ENCODE measurements at places on chromosomes 16 and 17.

- no peak for DNase-seq
Observed at GRCh38 chr17:14196377-14196997, 40.2 kb downstream of the CDRT15 start.

- no peak for DNase-seq
Observed at GRCh38 chr17:37557482-37557881, 51.7 kb downstream of the SYNRG start.

DNA sequence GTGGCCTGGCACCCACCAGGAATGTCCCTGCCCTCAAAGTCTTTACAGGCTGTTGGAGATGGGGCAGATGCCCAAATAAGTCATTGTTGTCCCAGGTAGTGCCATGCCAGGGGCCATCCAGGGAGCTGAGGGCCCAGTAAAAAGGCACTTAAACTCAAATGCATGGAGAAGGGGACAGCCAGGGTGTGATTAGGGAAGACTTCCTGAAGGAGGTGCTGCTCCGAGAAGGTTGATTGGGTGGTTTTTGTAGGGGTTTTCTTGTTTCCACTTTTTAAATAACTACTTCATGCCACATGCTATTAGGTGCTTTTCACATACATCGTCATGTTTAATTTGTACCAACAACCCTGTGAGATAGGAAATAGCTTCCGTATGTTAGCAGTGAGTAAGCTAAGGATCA, 66.9 kb downstream of the RAI1 start:
- no peak for DNase-seq

DNA sequence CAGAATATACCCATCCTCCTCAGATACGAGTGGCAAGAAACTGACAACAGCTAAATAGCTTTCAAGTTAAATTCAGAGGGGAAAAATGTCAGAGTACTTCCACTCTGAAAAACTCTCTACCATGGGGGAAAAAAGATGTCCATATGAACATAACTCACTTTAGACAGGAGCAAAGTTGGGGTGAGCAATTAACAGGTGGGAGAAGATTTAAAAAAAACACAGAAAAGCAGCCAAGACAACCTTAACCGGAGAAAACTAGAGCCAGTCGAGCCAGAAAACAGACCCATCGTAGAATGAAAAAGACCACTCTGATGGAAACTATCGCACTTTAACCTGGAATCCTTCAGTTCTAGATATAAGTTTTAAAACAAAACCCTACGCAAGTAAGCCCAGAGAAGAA, 833 bp downstream of the TERF2 start:
- DNase-seq = no peak

DNA sequence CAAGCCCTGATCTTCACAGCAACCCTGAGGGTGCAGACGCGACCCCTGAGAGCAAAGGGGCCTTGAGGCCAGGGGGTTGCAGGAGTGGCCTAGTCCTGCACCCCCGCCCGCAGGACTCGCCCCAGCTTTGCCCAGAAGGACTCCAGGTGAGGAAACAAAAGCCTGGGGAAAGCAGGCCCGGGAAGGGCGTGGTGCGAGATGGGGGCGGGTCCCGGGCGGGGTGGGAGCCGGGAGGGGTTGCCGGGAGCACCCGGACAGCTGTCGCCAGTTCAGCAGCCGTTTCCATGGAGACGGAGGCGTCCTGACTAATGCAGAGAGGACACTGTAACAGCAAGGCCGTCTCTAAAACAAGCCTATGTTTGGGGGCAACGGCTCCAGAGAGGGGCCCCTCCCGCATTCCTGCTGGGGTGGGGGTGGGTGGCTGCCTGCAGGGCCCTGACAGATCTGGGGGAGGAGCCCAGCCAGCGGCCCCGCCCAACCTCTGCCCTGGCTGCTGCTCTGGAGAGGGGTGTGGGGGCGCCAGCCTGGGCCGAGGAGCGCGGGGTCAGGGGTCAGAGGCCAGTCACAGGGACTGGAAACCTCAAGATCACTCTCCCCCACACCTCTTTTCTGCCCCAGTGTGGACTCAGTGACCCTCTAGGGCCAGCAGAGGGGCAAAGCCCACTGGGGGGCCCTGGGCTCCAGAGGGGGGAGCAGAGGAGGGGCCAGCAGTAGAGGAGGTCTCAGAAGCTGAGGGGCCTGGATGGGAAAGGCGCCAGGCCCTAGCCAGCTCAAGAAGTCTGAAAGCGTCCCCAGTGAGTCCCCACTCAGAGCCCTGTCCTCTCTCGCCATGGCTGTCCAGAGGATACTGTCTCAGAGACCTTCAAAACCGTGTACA, 3.1 kb upstream of the TPPP3 start:
- DNase-seq = peak; percentile 61

DNA sequence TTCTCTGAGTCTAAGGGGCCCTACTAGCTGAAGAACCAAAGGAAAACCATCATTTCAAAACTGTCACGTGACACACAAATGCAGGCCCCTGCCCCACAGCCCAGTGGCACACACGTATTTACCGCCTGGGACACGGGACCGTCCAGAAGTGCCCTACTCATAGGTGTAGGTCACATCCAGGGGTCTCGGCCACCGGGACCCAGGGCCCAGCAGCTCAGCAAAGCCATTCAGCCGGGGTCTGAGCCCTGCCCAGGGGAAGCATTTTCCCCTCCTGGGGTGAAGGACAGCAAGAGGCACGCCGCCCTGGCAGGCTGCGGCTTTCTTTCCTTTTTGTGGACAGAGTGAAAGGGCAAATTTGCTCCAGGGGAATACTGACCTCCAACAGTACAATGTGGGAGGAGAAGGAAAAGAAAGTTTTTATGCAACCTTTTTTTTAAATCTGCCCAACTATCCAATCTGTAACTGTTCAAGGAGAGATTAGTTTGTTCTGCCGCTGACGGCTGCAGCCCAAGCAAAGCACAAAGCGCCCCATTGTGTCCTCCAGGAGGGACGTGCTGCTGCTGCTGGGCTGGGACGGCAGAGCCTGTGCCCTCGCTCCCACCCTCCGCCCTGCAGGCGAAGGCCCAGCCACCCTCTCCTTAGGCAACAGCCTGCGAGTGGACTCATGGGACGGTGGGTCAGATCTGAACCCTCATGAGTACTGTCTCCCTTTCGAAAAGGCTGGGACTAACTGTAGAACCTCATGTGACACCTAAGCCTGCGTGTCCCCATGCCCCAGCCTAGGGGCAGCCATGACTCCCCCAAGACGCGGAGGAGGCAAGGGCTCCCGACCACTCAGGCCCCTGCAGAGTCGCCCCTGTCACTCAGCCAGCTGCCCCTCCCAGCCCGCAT, 21.3 kb downstream of the SLC7A5 start:
- DNase-seq = peak; percentile 55

DNA sequence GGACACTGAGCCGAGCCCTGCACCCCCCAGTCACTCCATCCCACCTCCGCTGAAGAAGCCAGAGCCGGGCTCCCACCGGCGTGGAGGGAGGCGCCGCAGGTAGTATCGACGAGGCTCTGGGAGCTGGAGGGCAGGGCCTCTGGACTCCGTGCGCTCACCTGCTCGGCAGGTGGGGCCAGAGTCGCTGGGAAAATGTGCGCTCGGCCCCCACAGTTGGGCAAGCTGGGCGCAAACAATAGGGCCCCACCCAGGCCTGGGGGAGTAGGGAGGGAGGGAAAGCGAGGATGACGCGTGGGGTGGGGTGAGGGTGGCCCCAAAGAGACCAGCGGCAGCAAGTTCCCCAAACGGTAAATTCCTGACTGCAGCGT, 668 bp downstream of the JUP start:
- DNase-seq = no peak

- DNase-seq = no peak
Observed at GRCh38 chr17:73302189-73302588, 9.6 kb downstream of the CDC42EP4 start.

DNA sequence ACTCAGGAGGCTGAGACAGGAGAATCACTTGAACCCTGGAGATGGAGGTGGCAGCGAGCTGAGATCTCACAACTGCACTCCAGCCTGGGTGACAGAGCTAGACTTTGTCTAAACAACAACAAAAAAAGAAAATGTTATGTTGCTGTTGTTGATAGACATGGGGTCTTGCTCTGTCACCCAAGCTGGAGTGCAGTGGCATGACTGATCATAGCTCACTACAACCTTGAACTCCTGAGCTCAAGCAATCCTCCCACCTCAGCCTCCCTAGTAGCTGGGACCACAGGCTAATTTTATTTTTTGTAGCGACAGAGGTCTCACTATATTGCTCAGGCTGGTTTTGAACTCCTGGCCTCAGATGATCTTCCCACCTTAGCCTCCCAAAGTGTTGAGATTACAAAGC, 20.0 kb downstream of the FBXO47 start:
- DNase-seq = no peak

GRCh38 chr16:57966204-57966771, 4.6 kb downstream of the CNGB1 start:
- DNase-seq = no peak

DNA sequence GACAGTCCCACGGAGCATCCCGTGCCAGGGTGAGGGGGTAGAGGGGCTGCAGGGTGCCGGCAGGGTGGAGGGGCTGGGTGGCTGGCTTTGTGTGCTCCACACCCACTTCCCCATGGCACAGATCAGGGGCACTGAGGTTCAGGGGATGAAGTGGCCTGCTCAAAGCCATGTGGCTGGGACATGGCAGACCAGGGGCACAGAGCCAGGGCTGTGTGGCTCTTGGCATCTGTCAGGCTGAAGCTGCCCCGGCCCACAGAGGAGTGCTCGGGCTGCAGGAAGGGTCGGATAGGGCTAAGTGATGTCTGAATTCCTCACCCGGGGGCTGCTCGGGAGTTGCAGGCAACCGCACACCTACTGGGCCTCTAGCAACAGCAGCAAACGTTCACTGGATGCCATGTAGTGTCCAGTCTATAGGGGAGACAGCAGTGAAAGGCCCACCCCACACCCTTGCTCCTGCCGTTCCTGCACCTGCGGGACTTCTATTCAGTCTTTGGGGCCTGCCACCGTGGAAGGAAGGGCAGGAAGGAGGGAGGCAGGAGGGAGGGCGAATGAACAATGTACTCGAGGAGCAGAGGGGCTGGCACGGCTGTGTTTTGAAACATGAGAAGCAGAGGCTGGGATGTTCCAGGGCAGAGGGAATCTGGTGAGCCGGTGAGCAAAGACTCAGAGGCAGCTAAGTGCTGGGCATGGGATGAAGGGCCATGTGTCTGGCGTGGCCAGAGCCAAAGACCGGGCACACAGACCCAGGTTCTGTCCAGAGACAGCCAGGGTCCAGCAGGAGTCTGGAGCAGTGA, 15.1 kb downstream of the SLC5A10 start:
- no peak for DNase-seq

DNA sequence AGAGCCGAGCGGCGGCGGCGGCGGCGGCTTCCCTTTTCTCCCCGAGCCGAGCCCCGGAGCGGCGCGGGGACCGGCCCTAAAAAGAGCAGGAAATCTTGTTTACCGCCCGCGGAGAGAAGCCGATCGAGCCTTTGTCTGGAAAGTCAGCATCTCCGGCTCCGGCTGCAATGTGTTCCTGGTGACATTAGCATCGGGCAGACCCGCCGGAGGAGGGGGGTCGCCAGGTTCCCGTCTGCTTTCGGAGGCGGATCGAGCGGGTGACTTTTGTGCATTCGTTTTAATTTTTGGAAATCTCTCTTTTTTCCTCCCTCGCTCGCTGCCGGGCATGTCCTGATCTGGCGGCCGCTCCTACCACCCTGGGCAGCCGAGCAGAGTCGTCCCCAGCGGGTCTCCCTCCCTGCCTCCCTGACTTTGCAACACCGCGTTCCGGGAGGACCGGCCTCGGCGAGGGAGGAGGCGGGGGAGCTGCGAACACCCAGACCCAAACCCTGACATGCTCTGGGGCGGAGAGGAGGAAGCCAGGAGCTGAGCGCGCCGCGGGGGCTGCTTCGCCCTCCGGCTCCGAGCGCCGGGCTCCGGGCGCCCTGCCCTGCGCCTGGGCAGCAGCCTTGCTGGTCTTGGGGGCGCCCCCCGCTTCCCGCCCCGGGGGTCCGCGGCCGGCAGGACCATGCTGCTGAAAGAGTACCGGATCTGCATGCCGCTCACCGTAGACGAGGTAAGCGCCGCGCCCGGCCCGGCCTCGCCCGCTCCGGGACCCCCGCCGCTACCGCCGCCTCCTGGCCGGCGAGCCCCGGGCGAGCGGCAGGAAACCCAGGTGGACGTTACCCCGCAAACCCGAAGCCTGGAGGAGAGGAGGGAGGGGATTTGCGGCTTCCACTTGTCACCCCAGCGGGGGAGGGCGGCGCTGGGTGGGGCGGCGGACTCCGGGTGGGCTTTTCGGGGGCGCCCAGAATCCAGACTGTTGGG, 690 bp downstream of the PITPNC1 start:
- DNase-seq = peak; percentile 47

DNA sequence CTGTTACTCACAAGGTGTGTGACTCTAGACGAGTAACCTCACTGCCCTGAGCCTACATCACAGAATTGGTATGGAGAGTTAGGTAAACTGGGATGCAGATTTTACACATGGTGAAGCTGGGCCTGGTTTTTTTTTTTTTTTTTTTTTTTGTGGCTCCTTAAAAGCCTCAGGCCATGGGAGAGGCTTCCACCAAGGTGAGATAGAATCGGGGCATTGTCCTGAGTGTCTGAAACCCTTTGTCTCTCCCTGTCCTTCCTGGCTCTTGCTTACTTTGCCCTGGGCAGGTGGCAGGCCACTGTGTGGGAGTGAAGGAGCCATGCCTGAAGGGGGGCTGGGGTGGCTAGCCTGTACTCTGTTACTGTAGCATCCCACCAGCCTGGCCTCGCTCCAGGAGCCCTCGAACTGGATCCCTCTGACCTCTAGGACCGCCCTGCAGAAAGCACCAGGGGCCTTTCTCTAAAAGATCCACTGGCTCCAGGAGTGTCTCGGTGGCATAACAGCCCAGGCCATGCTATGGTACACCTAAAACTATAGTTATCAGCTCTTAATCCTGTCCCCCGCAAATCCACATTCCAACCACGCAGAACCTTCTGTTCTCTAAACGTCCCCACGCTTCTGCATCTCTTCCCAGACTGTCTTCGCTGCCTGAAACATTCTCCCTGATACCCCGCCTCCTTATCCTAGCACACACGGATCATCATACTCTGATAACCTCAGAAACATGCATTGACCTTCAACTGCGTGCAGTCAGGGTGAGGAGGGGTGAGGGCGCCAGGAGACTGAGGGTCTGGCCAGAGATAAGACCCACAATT, 1.7 kb upstream of the SLC13A2 start:
- DNase-seq = no peak

DNA sequence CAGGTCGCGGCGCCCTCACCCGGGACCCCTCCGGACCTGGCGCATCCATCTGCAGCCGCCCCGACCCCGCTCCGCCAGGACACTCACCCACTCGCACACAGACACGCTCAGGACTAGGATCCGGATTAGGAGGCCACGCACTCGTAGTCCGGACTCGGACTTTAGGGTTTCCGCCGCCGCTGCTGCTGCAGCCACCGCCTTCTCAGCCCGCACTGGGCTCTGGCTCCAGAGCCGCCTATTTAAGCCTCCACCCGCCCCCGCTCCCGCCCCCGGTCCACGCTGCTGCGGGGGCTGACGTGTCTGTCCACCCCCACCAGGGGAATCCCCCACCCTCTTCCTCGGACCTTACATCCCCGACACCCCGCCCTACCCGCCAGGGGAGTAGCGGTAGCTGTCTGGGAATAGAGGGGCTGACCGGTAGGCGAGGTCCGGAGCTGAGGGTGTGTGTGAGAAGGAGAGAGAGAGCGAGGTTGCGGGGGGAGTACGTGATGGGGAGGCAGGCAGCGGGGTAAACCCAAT, at the start of gene RRAD:
TSS of gene RRAD (minus strand) at position 214 of the 519 bp plus-strand sequence. CDS start 356 bp downstream, outside the sequence.
- DNase-seq = no peak

GRCh38 chr17:42543190-42544079, 7.4 kb downstream of the NAGLU start:
- DNase-seq = no peak

- DNase-seq = no peak
Observed at GRCh38 chr17:32523017-32523680, 36.4 kb downstream of the CDK5R1 start.

GRCh38 chr17:49731435-49731831, 23.7 kb upstream of the SLC35B1 start:
- DNase-seq = no peak

- no peak for DNase-seq
Observed at GRCh38 chr17:7475764-7476422, 3.5 kb downstream of the ZBTB4 start.
